ENCODE measurements at places on chromosomes 4 and X. TPM values are rescaled to one million over a fixed set of nuclear protein-coding genes. Genes with fewer than 3 reads are reported as not detected.

- no peak for DNase-seq
Measured at GRCh38 chr4:9895333-9895705, 113.9 kb downstream of the DRD5 start.

DNA sequence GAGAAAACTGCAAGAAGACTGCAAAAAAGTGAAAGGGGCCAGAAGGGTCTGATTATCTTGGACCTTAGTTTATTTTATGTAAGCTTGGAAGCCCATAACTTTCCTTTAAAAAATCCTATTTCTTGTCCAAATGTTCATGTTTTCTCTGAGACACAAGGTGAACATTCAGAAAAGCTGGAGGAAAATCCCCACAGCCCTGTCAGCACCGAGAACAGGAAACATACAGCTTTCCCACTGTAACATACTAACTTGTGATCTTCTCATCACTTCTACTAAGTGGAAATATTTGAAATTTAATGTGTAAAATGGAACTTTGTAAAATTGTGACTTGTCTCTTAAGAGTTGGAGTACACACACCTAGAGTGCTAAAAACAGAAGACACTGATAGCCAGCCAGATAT is 21.3 kb downstream of the GPR174 start:
- DNase-seq, result no peak

DNA sequence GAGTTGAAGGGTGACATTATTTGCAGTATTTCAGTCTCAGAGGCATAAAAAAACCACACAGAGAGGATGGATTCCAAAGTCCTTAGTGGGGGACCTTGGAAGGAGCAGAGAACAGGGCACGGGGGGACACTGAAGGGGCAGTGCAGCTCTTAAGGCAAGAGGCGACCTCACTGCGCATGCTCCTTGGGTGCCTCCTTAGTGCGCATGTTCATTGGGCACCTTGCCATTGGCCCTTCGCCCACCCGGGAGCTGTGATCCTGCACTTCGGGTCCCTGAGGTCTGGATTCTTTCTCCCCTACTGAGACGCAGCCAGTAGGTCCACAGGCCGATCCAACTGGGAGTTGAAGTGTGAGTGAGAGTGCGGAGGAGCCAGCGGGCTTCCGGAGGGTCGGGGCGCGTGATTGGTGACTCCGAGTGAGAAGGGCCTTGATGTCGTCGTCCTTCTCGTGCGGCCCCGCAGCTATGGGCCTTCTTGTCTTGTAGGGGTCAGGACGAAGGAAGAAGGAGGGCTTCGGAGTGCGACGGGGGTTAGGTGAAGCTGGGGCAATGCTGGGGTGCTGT is at the start of gene XAGE5:
Gene XAGE5 (plus strand): TSS at position 223 of the 561 bp plus-strand sequence. CDS start 1,280 bp downstream, outside the sequence.
- DNase-seq, result no peak

GRCh38 chr4:128571747-128572146 is 237.8 kb upstream of the JADE1 start:
- DNase-seq, result no peak

DNA sequence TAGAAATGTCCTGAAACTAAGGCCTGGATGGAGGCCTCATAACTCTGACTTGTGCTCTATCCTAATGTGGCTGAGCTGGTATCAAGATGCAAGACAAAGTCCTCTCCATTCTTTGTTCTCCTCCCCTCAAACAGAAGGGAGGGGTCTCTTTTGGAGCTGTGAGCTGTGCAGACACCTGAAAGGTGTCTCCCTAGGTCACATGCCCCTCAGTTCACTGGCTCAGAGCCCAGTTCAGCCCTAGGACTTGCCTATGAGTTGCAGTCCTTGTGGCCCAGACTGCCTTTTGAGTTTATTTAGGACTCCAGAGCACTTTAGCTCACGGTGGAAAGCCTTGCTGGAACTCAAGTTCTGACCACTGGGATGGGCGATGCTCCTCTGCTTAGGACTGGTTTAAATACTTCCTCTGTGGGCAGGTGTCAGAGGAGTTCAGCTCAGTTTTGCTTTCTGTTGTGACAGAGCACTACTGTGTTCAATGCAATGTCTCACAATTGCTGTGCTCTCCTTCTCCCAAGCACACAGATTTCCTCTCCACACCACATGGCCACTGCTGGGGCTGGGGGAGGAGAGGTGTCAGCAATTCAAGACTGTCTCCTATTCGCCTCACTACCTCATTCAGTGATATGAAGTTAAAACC is 84.8 kb upstream of the ZNF827 start:
- DNase-seq, result no peak

GRCh38 chr4:51943221-51943620 is 76.9 kb downstream of the LRRC66 start:
- no peak for DNase-seq

DNA sequence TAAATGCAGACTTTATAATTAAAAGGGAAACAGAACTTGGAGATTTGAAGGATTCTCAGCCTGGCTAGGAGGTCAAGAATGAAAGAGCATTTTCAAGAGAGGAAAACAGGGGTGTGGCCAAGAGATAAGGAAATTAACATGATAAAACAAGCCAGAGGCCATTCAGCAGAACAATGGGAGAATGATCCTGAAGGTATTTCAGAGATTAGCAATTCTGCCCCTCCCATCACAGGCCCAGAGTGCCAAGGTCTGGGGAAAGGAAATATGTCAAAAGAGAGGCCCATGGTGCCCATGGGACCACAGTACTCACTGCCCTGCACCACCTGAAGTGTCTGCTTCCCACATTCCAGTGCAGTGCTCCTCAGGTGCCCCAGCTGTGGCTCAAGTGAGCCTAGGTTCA is 188.5 kb upstream of the STS start:
- DNase-seq, result no peak

- peak; percentile 87 for DNase-seq
Measured at GRCh38 chr4:23333946-23334878, 555.6 kb downstream of the PPARGC1A start.

DNA sequence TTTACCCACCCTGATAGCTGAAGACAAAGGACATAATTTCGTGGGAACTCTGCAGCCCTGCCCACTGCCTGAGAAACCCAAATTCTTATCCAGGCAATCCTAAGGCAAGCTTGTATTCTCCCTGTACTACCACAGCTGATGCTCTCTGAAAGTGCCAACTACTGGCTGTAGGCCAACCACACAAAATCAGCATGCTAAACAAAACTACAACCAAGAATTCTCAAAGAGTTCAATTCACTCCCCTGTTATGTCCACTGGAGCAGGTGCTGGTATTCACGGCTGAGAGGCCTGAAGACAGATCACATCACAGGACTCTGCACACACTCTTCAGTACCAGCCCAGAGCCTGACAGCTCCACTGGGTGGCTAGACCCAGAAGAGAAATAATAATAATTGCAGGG is 375.9 kb upstream of the NDST4 start:
- DNase-seq, result no peak

- DNase-seq, result no peak
Measured at GRCh38 chrX:115581759-115582615, 21.0 kb downstream of the PLS3 start.

DNA sequence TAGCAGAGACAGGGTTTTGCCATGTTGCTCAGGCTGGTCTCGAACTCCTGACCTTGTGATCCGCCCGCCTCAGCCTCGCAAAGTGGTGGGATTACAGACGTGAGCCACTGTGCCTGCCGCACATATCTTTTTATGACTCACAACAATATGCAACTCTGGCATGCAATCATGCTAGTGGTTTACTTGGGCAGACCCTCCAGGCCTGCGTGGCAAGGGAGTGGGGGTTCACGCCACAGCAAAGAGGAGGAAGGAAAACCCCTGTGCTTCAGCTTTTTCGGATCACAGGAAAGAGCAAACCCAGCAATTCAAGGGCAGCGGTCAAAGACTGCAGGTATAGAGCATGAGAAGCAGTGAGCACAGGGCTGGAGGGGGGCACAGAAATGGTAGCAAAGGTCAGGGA is 48.3 kb upstream of the CD99 start:
- no peak for DNase-seq

DNA sequence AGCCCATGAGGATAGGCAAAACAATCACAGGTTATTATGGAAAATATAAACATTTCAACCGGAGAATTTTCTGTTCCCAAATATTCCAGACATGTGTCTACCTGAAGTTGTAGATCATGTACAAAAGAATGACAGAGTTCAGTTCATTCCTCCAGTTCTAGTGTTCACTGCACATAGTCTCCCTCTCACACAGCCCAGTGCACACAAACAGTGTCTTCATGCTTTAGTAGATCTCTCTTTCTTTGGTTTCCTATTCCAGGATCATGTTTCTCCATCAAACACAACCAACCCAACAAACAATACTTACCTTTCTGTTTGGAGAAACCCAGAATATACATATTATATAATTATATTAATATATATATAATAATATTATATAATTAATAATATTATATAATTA is 671.9 kb downstream of the TRIML1 start:
- no peak for DNase-seq

- no peak for DNase-seq
Measured at GRCh38 chr4:112564706-112565270, 48.8 kb upstream of the NEUROG2 start.

GRCh38 chr4:8599657-8600056 is 7.1 kb downstream of the CPZ start:
- DNase-seq, result no peak

GRCh38 chr4:78689700-78690323 is 86.3 kb upstream of the BMP2K start:
- no peak for DNase-seq

- no peak for DNase-seq
Measured at GRCh38 chr4:40547789-40548132, 81.9 kb downstream of the RBM47 start.

DNA sequence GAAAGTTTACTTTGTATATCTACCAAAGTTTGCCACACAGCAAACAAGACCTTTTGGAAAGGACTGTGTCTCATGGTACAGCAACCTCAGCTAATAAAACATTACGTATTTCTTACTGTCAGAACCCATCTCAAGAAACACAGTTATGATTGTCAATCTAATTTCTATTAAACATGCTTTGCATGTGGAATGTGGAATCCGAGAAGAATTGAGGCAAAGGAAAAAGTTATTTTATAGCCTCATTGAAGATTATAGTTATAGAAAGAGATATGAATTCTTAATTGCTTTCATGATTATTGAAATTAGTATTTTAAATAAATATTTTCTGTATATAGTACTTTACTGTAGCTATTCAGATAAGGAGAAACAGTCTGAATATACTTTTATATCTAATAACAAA is 5.4 kb downstream of the PCDH7 start:
- DNase-seq, result no peak

The CT45A5 gene
- total RNA-seq, result not detected

The GJB1 gene
- total RNA-seq, result not detected

The ADH1A gene
- not detected for total RNA-seq

Data from activated CD4-positive, alpha-beta T cell treated with anti-CD3 and anti-CD28 coated beads, Interleukin-2, amount 10 ng/mL, durations not matched to agents 24 days and 14 days (primary cell).